ENCODE measurements at places on chromosomes 4 and X.
A peak's percentile ranks its signal among the peaks of the same experiment; 100 is the strongest.

DNA sequence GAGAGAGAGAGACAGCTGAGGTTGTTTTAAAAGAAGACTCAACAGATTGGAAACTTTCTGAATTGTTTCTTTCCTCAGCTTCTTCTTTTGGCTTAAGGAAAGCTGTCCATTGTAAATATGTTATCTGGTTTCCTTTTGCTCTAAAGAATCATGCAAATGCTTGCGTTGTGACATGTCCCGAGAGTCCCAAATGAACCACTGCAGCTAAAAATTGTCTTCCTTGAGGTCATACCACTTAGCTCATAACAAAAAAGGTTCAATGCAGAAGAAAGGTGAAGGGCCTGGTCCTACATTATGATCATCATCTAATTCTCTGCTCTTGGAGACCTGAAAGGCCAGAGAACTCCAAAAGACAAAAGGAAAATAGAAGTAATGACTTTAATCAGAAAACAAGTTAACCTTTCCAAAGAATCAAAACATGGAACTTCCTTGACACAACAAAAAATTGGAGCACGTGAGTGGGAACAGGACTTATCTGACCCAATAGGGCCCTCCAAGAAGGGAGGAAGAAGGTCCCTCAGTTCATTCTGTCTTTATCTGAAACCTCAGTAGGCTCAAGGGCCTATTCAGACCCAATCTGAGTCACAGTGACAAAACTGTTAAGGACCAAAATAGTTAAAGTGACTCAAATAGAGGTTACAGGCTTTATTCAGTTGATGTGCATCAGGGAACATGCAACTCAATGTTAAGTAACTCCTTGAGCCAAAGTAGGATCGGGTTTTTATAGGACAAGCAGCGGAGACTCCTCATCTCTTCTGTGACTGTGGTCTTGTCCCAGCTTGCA, 14.7 kb upstream of the VSIG1 start:
- no peak for DNase-seq

DNA sequence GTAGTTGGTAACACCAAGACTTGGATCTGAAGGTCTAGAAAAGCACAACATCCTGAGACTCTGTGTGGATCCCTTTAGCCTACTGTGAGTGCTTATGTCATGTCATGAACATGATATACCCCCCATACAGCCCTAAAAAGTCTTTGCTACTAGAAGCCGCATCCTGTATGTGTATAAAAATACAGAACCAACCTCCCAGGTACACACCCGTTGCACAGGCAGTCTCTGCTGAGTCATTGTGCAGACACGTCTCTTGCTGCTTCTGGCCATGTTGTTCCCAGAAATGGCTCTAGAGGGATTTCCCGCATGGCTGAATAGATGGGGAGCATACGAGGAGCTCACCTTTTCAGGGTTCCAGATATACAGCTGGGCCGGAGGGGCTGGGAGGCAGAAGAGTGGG, 93.3 kb downstream of the MAMLD1 start:
- DNase-seq: no peak

GRCh38 chr4:66569228-66569627, 898.9 kb upstream of the EPHA5 start:
- DNase-seq: no peak

GRCh38 chr4:83334425-83335241, at the start of gene HPSE:
Gene HPSE, minus strand, starts transcription at chr4:83334848. Its CDS starts 66 bp downstream, at chr4:83334782.
- peak; percentile 75 for DNase-seq

- DNase-seq: no peak
Measured at GRCh38 chr4:61540944-61541343, 340.8 kb downstream of the ADGRL3 start.

- DNase-seq: no peak
Measured at GRCh38 chr4:110612631-110613269, 10.1 kb downstream of the PITX2 start.

GRCh38 chr4:162116095-162116779, 47.6 kb downstream of the FSTL5 start:
- DNase-seq: no peak

DNA sequence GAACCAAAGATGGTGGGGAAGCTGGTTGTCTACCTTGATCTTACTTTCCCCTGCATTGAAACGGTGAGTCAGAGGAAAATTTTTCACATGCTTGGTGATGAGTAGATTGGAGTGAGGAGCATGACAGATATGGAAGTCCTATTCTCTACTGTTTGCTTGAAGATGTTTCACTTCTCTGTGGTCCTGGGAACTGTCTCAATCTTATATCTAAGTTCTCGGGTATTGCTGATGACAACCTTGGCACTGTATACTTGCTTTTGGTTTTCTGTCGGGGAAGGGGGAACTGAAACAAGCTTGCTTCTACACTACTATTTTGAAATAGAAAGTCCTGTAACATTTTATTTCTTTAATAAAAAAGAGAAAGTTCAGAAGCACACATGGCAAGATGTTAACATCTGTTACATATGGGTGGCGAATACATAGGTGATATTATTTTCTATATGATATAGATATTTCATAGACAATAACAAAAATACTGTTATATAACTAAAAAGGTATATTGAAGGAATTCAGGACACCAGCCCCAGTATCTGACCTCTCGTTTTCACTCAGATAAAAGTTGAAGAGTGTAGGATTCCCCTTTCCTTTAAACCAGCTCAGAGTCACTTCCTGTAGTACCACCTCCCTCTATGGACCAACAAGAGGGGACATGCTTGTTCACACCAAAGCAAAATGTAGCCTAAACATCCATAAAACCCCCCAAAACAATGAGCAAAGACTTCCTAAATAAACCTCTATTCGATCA, 88.8 kb downstream of the FMR1NB start:
- DNase-seq: no peak

DNA sequence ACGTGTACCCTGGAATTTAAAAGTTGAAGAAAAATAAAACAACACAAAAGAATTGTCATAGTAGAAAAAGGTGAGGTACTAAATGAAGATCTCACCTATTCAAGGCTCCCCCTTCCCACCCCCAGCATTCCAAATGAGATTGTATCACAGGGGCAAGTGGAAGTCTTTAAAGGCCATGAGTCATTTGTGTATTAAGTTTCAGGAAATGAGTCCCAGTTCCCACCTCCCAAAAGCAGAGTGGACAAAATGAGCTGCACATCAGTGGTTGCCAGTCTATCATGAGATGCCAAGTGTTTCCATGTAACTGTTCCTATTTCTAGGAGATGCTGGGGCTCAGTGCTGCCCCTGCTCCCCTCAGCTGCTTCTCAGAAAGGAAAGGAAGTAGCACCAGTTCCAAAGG, 20.1 kb downstream of the ARHGEF9 start:
- DNase-seq: peak; percentile 10

DNA sequence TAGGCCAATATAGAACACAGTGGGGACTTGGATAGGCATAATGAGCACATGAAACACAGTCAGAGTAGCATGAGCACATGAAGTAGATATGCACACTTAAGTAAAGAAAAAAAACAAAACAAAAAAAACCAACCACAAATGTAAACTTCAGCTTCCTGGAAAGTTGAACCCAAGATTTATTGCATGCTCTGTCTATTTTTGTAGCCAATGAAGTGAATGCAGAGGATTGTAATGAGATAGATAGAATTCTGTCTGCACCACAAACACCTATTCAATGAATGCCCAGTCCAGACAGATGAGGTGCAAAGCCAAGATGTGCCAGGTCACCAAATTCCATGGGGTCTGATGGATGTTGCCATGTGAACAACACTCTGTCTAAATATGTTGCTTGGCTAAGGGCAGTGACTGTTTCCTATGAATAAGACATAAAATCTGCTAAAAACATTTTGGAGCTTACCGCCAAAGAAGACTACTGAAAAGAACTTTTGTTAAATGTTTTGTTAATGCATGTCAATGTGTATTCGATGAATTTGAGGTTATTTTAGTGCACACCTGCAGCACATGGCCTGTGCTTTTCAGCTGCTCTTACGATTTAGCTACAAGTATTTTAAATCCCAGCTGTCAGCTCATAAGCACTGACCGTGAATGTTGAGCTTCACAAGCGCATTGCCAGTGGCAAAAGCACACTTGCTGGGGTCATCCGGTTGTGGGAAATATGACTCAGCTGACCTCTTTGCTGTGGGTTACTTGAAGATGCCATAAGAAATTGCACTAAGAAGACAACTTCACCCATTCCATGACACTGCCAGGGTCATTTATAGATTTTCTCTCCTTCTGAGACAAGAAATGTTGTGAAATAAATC, 374.8 kb upstream of the GNPDA2 start:
- no peak for DNase-seq

DNA sequence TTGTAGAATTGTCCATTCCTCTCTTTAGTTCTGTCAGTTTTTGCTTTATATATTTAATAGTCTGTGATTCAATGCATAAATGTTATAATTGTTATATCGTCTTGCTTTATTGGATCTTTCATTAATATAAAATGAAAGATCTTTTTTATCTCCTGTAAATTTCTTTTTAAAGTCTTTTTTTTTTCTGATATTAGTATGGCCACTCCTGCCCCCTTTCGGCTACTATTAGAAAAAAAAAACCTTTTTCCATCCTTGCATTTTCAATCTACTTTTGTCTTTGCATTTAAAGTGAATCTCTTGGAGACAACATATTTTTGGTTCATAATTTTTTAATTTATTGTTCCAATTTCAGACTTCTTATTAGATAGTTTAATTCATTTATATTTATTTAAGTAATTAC, 677.4 kb upstream of the NDST4 start:
- DNase-seq: no peak

DNA sequence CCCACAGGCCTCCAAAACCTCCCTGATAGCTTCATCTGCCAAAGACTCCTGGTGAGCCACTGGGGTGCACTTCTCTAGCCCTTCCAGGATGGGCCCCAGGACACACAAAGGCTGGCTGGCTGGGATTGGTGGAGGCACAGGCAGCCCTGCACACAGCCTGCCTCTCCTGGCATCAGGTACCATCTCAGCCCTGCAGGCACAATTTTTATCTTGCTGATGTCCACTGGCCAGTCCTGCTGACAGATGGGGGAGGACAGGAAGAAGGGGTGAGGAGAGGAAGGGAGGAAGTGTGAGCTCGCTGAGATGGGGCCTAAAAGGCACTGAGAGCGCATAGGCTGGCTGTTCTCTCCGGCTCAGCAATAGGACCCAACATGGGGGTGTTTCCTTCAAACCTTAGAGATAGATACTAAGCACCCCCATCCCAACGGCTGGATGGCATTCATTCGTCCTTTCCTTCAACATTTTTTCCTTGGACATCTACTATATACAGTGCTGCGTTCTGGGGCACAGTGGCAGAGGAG, 92.7 kb downstream of the PJA1 start:
- no peak for DNase-seq

DNA sequence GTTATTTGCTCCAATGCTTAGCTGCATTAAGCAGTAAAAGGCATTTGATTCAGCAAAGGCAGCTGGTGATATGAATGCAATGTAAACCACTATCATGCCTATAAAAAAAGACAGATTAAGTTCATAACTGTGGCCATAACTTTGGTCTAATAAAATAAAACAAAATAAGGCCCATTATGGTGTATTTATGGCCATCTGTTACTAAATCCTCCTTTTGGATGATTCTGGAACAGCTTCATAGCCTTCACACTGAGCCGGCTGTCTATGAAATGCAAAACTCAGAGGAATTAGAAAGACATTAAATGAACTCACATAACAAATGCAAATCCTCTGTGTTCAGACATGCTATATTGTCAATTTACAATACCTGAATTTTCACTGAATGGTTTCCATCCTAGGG, 223.7 kb upstream of the FAT4 start:
- no peak for DNase-seq

DNA sequence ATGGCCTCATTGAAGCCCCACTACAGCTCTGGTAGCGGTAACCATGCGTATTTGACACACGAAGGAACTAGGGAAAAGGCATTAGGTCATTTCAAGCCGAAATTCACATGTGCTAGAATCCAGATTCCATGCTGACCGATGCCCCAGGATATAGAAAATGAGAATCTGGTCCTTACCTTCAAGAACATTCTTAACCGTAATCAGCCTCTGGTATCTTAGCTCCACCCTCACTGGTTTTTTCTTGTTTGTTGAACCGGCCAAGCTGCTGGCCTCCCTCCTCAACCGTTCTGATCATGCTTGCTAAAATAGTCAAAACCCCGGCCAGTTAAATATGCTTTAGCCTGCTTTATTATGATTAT, 876 bp downstream of the HPRT1 start:
- DNase-seq: peak; percentile 3

DNA sequence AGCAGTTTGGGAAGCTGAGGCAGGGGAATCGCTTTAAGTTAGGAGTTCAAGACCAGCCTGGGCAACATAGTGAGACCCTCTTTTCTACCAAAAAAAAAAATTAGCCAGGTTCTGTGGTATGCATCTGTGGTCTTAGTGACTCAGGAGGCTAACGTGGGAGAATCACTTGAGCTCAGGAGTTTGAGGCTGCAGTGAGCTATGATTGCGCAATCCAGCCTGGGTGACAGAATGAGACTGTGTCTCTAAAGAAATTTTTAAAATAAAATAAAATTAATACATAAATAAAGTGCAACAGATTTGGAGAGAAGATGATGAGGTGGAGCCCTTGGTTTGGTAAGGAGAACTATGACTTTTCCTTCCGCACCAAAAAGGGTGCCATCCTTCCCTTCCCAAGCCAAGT, 436.9 kb downstream of the NLGN4X start:
- no peak for DNase-seq
